Activated CD4-positive, alpha-beta T cell treated with anti-CD3 and anti-CD28 coated beads for 1 hour (primary cell): ENCODE measurements at places on chromosomes 16 and 17.
A peak's percentile ranks its signal among the peaks of the same experiment; 100 is the strongest.

GRCh38 chr16:89561142-89561883 lies 831 bp downstream of the RPL13 start:
- no peak for DNase-seq

DNA sequence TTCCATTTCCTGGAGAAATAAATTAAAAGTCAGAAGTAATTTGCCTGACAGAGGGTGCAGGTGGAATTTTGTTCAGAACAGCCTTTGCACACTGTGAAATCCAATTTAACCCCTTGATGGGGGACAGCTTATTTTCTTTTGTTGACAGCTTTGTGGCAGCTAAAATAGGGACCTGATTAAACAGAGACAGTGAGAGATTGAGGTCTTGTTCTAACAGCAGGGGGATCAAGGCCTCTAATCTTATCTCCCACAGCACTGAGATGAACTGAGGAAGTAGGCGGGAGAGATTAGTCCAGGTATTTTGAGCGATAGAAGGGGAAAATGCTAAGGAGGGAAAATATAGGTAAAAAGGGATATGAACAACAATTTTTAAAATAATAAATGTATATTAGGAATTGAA lies 1491.4 kb upstream of the GOT2 start:
- no peak for DNase-seq

GRCh38 chr17:75115555-75115954 lies 5.8 kb downstream of the ARMC7 start:
- DNase-seq: no peak

DNA sequence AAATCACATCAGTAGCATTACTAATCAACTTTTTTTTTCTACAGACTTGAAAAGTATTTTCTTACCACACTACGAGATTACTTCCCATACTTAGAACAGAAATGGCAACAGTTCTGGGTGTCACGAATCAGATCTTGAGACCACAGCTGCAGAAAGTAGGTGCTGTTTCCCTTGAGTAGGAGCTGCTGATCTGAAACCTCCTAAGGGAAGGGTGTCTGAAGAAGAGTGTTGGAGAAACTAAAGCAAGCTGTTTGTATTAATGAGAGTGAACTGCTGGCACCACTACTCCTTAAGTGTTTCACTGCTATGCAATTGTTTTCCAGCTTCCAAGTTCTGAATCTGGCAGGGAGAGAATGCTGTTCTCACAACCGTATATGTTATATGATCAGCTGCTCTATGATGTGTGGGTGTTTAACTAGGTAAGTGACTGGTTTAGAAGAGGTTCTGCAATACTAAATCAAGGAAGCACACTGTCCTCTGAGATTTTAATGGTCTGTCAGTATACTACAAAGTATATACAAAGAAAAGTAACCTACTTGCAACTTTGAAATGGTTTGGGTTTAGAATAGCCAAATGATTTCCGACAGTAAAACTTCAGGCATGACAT lies 3.3 kb downstream of the ZNF652 start:
- no peak for DNase-seq

GRCh38 chr17:57463103-57463885 lies 207.0 kb downstream of the MSI2 start:
- DNase-seq: no peak

DNA sequence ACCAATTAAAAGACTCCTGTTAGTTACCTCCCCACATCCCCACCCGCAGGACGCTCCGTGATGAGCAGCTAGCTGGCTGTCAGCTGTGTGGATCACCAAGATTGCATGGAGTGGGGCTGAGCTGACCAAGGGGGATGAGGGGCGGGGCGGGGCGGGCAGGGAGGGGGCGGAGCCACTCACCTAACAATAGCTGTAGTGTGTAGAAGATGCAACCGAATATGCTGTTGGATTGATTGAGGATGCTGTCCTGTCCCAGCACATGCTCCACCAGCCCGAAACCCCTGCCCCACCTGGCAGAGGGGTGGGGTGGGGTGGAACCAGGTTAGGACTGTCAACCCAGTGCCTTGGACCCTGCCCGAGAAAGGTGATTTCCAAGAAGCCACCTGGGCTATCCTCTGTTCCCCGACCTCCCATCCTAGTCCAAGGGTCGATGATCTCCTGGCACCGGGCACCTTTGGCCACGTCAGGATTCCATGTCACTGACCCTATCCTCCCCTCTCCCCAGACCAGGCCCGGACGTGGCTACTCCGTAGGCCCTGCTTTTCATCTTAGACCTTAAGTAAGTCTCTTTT lies 1.4 kb downstream of the VKORC1 start:
- DNase-seq: no peak

GRCh38 chr16:71358464-71358998 lies at the start of gene CALB2:
CALB2 (plus strand) TSS chr16:71358723; CDS start chr16:71358793, 70 bp downstream.
- peak; percentile 33 for DNase-seq

DNA sequence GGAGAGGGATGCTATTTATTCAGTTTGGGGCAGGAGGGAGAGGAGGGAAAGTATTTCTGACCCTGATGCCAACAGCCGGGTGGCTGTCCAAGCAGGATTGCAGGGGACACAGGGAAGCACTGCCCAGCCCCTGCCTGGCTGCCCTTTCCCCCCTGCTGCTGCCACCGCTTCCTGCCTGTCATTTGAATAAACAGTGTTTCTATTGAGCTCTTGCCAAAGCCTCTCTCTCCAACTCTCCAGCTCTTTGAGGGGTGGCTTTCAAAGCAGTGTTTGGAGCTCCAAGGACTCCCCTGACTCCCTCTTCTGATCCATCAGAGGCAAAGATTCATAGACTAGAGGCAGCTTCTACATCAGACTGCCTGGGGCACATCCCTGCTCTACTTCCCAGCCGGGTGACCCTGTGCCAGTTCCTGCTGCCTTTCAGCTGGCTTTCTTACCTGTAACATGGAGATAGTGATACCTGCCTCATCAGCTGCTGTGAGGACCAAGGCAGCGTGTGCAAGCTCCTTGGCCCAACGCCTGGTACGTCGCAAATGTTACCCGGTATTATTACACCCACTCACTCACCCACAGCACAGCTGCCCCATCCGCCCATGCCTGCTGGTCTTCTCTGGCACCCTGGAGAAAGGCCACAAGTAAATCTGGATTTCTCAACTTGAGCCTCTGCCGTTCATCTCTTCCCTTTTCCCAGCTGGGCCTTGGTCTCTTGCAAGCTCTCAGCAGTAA lies 9.5 kb downstream of the PROCA1 start:
- DNase-seq: no peak

DNA sequence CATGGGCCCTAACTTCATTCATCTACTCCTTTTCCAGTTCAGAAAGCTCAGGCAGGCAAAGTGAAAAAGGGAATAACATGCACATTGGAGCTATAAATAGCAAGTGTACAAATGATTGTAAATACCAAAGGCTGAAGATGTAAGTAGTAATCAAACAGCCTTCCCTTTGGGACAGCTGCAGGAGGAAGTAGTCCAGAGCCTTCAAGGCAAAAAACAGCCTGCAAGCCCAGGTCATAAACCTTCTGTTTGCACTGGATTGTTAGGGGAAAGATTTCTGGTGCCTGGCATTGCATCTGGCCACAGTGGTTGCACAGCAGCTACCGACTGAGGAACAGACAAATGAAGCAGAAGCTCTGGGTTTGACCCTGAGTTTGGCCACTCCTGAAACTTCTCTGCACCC lies 98.6 kb upstream of the PMFBP1 start:
- DNase-seq: no peak

DNA sequence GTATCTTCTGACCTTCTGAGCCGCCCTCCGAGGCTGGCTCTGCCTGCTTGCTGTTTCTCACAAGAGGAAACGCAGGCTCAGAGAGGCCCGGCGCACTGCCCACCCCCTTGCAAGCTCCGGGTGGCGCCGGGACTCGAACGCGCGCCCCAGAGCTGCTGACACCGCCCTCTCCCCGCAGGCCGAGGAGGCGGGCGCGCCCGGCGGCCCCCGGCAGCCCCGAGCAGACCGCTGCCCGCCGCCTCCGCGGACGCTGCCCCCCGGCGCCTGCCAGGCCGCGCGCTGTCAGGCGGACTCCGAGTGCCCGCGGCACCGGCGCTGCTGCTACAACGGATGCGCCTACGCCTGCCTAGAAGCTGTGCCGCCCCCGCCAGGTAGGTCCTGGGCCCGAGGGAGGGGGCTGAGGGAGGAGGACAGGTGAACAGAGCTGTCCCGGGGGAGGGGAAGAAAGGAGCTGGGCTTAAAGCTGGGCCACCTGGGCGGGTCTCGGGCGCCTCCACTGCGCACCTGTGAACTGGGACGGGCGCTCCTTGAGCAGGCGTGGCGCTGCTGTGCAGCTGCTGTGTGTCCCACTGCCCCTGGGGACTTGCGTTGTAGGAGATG lies 18.2 kb downstream of the WFDC1 start:
- no peak for DNase-seq

DNA sequence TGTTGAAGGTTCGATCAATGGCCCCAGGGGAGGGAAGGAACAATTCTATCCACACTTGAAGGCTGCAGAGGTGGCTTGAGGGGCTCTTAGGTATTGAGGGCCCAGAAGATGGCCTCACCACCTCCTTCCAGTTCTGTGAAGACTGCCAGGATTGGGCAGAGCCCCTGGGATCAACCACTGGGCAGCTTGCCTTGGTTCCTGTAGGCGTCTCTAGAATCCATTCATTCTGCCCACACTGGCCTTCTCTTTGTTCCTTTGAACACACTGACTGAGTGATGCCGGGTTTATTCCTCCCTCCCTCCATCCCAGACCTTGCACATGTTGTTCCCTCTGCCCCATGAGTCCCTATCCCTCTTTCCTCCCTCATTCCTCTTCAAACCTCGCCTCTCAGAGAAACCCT lies 50.5 kb downstream of the SYT17 start:
- no peak for DNase-seq

DNA sequence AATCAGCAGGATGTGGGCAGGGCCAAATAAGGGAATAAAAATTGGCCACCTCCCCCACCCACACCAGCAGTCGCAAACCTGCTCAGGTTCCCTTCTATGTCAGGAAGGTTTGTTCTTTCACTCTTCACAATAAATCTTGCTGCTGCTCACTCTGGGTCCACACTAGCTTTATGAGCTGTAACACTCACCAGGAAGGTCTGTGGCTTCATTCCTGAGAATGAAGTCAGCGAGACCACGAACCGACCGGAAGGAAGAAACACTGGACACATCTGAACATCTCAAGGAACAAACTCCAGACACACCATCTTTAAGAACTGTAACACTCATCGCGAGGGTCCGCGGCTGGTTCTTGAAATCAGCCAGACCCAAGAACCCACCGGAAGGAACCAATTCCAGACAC lies 115.5 kb upstream of the TBX2 start:
- DNase-seq: no peak

DNA sequence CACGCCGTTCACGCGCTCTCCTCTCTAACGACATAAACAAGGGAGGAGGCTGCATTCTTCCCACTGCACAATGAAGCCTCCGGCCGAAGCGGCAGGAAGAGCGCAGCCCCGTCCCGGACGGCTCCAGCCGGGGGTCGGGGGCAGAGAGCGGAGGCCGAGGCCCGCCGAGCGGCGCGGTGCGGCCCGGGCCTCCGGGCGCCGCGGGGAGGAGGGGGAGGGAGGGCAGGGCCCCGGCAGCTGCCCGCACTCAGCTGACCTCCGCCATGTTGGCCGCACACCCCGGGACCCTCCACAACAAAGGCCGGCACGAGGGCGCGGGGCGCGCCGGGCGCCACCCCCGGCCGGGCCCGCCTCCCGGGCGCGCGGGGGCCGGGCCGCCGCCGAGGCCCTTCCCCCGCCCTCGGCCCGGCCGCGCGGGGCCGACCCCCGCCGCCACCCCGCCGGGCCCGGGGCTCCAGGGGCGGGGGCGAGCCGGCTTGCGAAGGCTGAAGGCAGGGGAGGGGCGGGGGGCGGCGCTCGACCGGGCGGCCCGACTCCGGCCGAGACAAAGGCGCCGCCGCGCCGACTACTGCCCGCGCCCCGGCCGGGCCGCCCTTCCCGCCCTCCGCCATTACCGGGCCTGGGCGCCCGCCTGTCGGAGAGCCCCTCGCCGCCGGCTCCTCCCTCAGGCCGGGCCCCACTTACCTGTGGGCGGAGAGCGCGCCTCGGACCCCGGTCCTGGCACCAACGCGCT lies 527 bp downstream of the SIAH1 start:
- DNase-seq: no peak

DNA sequence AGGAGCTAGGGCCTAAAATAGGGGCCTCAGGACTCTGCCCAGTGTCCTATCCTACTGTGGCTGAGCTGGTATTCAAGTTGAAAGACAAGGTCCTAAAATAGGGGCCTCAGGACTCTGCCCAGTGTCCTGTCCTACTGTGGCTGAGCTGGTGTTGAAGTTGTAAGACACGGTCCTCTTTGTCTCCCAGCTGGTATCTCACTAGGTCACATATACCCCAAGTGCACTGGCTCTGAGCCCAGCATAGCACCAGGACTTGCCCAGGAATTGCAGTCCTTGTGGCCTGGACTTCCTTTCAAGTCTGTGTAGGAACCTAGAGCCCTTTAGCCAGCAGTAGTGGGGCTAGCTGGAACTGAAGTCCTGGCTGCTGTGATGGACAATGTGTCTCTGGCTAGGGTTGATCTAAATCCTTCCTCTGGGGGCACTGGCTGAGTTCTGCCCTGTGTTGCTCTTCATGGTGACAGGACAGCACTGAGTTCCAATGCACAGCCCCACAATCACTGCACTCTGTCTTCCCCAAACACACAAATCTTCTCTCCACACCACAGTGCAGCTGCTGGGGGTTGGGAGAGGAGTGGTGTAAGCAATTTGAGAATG lies 260.5 kb downstream of the HAPSTR1 start:
- DNase-seq: no peak

GRCh38 chr16:50816901-50817555 lies 75.1 kb downstream of the CYLD start:
- no peak for DNase-seq

DNA sequence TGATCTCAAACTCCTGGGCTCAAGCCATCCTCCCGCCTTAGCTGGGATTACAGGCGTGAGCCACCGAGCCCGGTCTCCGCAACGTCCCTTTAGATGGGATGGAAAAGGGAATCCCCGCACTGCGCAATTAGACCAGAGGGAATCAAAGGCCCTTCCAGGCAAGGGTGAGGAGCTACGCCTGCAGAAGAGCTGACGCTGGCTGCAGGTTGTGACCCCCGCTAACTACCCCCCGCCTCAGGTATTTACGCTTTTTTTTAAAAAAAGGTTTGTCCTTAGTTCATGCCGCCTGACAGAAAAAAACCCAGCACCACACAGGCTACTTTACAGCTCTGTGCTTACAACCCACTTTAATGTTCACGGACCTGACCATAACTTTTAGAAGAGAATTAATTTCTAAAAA lies 26.9 kb downstream of the ZCCHC14 start:
- no peak for DNase-seq

GRCh38 chr16:21639493-21639892 lies 12.9 kb downstream of the IGSF6 start:
- no peak for DNase-seq

DNA sequence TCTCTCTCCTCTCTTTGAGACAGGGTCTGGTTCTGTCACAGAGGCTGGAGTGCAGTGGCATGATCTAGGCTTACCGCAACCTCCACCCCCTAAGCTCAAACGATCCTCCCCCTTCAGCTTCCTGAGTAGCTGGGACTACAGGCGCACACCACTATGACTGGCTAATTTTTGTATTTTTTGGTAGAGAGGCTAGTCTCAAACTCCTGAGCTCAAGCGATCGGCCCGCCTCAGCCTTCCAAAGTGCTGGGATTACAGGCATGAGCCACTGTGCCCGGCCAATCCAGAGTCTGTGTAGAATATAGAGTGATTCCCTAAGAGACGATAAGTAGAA lies 65.8 kb upstream of the RPH3AL start:
- peak; percentile 42 for DNase-seq

GRCh38 chr17:61203671-61204131 lies 195.9 kb upstream of the TBX2 start:
- DNase-seq: no peak

GRCh38 chr17:80559825-80560251 lies 15.2 kb downstream of the RPTOR start:
- no peak for DNase-seq
